ENCODE measurements at places on chromosomes 1 and 21. TPM values are rescaled to one million over a fixed set of nuclear protein-coding genes. Genes with fewer than 3 reads are reported as not detected.

DNA sequence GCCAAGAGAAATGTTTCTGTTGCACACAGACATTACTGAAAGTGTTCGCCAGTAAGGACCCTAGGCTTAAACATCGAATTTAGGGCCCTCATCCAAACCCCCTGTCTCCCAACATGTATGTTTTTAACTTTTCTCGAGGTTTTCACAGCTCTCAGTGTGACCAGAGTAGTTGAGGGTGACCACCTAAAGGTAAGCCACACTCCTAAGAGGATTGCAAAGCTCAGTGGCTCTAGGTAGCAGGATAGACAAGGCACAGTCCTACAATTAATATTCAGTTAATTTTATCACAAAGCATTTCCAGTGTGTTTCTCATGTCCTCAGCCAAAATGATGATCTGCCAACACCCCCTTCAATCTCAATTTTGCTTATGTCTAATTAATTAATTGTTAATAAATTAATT, 695 bp upstream of the ALG14 start:
- no peak for DNase-seq

The FGR gene
- total RNA-seq: 1.8 TPM

GRCh38 chr1:12372761-12373160, 142.9 kb downstream of the VPS13D start:
- no peak for DNase-seq

GRCh38 chr1:244088161-244088560, 37.1 kb downstream of the ZBTB18 start:
- no peak for DNase-seq

DNA sequence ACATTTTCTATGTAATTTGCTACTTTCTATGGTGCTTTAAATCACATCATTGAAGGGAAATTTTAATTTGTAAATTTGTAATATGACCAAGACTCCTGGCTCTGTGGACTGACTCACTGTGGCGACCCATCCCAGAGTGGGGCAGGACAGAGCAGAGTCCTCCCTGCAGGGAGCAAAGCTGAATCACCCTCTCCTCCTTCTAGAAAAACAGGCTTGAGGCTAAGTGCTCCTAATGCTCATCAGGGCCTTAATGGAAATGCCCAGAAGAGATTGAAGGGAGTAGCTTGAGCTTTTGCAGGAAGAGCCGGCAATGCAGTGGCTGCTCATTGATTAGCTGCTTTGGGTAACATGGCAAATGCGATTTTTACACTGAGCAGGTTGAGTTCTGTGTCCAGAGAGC, 16.8 kb downstream of the S100A10 start:
- no peak for DNase-seq
